ENCODE measurements at places on chromosomes 4 and X.

DNA sequence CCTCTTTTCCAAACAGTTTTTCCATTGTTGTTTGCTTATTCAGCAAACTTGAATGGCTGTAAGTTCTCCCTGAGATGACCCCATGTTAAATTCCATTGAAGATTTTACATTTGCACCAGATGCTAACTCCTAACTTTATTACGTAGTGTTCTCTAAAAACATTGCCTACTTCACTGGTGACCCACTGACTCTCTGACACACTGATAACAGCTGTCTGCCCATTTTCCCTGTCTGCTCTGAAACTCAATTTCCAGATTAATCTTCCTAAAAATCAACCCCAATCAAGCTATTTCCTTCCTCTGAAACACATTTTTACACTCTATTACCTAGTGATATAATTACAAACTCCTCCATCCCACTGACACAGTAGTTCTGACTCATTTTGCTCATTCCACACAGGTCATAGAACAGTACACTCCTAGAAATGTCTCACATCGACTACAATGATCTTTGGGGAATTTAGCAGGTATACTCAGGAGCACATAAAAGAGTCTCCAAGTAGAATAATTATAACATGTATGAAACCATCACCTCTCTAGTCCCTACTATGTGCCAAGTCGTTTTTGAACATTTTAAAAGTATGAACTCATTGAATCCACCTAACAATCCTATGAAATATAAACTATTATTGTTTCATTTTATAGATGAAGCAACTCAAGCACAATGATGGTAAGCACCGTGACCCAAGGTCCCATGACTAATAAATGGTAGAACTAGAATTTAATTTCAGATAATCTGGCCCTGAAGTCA lies 210.9 kb downstream of the SLIT2 start:
- DNase-seq: no peak

DNA sequence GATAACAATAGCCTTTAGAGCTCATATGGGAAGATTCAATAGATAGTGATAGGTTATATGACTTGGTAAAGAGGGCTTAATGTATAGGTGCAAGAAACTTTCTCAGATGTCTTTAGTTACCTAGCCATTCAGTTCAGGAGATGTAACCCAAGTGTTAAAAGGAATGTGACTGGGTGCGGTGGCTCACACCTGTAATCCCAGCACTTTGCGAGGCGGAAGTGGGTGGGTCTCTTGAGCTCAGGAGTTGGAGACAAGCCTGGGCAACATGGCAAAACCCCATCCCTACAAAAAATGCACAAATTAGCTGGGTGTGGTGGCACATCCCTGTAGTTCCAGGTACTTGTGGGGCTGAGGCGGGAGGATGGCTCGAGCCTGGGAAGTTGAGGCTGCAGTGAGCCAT lies 7.9 kb downstream of the TET2 start:
- DNase-seq: no peak

GRCh38 chr4:71559957-71560571 lies 221.2 kb downstream of the SLC4A4 start:
- DNase-seq: no peak

- DNase-seq: no peak
Measured at GRCh38 chrX:51158231-51158630, 174.4 kb upstream of the NUDT10 start.

DNA sequence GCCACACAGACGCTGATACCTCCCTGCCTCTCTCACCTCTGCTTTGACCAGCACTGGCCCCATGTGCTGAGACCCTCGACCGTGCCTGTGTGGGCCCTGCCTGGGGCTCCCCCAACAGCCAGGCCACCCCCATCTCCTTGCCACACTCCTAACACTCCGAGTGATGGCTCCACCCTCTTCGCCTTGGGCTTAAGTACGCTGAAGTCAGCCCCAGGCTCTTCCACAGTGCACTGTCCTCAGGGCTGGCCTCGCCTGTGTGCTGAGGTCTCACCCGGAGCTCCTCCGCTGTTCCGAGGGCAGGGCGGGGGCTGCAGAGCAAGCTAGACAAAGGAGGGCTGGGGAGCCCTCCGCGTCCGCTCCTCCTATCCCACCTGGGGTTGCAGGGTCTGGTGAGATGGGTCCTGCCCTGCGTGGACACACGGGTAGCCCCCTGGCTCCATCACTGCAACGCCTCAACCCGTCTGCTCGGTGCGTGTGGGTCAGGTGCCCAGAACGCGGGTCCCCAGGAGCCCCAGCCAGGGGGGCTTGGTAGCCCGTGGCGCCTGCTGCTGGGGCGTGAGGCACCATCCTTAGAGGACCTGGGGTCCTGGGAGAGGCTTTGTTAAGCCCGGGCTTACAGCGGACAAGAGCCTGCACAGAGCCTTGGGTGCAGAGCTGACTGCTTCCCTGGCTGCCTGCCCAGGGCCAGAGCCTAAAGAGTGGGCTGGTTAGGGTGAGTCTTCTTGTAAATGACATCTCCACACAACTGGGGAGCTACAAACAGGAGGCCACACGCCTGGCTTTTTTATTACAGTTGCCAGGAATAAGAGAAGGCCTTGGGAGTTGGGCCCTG lies 42.6 kb upstream of the NKX1-1 start:
- DNase-seq: no peak

GRCh38 chrX:2513121-2513664 lies 12.4 kb upstream of the DHRSX start:
- no peak for DNase-seq

DNA sequence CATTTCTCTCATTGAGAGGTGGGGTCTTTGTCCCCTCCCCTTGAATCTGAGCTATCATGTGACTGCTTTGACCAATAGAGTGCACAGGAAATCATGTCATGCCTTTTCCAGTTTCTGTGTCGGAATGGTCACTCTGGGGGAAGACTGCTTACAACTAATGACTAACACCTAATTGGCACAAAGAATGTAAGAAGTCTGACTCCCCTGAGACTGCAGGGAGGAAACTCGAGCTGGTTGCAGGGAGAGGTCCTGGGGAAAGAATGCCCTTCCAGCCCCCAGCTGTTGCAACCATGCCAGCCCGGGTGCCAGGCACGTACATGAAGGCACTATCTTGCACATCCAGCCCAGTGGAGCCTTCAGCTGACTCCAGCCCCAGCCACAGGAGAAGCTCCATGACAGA lies 254.2 kb downstream of the DHX15 start:
- DNase-seq: no peak

All from retina (tissue), 1 donor.